ENCODE measurements at places on chromosomes 4 and X. TPM values are rescaled to one million over a fixed set of nuclear protein-coding genes. Genes with fewer than 3 reads are reported as not detected.

Gene NDP
- total RNA-seq = not detected

Gene GAGE12H
- not detected for total RNA-seq

Gene TIMM17B
- 43.3 TPM for total RNA-seq

GRCh38 chr4:47309165-47309564 lies 154.3 kb downstream of the COMMD8 start:
- no peak for DNase-seq

DNA sequence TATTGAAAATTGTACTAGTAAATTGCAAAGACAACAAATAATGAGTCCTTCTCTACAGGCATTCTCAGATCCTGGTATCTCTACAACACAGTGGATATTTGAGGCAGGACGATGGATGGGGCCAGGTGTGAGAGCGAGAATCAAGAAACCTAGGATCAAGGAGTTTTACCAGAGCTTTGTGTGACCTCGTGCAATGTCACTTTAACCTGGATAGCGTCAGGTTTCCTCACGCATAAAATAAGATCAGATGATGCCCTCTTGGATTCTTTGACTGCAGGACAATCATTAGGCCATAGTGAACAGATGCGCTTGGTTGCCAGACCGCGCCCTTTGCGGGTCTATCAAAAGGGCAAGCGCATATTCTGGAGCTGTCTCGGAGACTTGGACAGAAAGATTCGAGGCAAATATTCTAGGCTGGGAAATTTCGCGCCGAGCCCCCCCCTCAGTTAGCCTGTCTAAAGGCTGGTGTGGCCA lies 66.6 kb downstream of the FBXO8 start:
- no peak for DNase-seq

- DNase-seq = no peak
Measured at GRCh38 chr4:70938086-70938485, 35.9 kb downstream of the MOB1B start.
